NCI-H2227 treated with DMSO at 0.1 percent for 48 hours (cell line): ENCODE measurements at places on chromosomes 1 and 21.

DNA sequence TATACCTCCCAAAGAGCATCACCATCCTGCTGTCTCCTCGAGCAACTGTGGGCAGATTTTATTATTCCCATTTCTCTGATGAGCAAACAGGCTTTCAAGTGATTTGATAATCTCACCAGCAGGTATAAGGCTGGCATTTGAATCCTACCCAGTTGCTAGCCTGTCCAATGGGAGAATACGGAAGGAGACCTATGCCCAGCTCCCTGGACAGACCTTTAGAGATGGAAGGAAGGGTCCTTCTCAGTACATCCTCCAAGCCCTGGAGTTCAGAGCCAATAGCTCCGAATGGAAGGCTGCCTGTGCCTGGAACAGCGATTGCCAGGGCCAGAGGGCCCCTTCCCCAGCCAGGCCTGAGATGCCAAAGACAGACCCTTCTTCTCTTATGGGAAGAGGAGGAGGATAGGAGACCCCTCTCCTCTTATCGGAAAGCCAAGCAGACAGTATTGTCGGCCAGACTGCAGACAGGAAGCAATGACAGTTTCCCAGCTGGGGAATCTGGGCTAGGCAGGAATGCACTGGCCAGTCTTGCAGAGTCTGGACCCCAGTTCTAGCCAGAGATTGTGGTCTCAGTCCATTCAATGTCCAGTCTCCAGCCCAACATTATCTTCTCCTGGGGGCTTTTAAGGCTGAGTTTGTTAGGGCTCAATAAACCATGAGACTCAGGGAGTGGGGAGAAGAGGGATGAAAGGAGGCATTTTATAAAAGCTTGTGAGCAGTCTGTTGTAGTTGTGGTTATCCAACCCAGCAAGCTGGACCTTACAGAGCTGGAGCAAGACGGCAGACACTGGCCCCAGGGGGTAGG lies 2.0 kb downstream of the IFFO2 start:
- no peak for DNase-seq

DNA sequence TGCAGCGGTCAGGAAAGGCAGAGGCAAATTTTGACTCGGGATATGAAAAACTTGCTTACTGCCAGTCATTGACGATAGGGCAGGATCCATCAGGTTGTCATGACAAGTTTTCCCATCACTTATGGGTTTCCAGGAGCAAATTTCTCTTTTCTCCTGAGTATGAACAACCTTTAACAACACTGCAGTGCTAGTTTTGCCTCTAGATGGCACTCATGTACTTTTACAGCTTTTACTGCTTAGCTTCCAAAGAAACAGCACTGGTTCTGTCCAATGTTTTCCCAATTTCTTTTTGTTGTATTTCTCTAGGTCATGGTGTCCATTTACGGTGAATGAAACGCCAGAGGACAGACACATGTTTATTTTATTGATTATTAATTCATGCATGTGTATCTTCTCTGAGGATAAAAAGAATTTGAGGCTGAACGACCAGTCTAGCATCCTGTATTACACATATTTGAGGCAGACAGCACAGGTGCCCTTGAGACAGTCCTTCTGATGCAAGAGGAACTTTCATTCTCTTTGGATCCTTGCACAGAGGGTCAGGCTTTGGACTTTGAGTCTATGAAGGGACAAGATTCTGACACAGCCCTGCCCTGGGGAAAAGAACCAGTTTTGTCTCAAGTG lies 112.3 kb upstream of the TRABD2B start:
- peak; percentile 48 for DNase-seq

DNA sequence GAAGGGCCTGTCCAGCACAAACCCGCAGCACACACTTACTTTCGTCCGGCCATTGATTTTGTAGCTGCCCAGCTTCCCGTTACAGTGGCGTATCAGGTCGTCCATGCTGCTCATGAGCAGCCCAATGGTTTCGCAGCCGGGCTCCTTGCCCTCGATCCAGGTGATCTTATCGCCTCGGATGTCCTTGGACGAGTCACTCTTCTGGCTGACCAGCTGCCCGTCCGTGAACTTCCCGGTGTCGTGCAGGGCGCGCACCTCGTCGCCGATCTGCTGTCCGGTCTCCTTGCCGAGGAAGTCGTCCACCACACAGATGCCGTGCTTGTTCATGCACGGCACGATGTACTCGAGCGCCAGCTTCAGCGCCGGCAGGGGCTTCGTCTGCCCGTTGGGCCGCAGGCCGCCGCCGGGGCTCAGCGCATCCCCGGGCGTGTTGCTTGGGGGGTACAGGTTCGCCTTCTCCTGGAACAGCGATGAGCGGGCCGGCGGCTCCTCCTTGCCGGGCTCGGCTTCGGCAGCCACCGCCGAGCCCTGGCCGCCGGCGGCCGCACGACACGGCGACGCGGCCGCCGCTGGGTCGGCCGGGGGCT lies 1.0 kb downstream of the EGLN1 start:
- peak; percentile 36 for DNase-seq

GRCh38 chr1:170670802-170671628 lies 7.1 kb downstream of the PRRX1 start:
- DNase-seq = no peak

DNA sequence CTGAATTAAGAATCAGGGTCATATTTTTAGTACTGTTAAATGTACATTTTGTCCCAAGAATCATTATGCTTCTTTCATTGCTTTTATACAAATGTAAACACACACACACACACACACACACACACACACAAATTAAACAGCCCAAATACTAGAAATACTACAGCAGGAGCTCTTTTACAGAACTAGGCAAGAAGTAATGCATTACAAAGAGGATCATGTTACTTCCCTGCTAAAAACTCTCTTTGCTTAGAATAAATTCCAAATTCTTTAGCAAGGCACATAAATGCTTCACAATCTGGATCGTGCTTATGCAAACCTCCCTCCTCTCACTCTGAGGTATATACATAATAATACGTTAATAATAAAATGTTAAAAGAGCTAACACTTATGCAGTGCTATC lies 720.4 kb upstream of the ADGRL4 start:
- DNase-seq = no peak

DNA sequence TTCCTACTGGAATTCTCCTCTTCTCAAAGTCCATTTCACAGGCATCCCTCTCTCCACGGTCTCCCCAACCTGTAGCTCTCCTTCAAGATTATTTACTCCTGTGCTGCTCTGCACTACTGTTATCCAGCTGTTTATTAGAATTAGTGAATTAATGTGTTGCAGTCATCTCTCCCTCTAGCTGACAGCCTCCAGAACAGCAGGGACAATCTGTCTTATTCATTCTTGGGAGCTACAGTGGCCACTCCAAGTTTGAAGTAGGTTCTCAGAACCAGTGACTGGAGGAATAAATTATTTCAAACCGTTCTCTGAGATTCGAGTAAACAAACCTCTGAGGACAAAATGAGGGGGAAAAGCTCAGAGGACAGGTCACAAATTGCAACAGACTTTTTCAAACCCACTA lies 330.9 kb downstream of the RRAGC start:
- no peak for DNase-seq

DNA sequence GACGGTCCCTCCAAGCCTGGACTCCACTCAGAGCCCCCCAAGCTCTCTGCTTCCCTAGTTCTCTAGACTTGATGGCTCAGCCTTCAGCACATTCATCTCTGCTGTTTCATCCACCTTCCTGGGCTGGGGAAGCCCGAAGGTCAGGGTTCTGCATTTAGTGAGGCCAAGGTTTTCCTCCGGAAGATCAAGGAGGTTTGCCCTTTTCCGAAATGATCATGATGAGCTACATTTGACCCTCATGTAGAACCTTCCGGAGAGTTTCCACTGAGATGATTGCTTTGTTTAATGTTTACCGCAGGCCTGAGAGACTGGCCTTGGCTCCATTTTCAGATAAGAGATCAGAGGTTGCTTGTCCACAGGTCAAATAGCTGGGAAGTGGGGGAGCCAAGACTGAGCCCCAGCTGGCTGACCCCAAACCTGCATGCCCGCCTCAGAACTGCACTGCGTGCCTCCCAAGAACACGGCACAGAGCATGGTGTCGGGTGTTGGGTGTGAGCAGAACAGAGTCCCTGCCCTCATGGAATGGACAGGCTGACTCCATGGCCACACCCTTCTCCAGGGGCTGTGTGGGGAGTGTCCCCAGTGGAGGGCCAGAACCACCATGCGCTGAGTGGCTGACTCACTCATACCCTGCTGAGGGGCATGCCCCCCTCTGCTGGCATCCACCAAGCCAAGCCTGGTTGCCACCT lies 200.8 kb upstream of the TMEM51 start:
- DNase-seq = no peak

GRCh38 chr21:22138297-22139016 lies 1140.2 kb downstream of the NCAM2 start:
- no peak for DNase-seq
